ENCODE measurements at places on chromosomes 5 and 9.
A peak's percentile ranks its signal among the peaks of the same experiment; 100 is the strongest.

DNA sequence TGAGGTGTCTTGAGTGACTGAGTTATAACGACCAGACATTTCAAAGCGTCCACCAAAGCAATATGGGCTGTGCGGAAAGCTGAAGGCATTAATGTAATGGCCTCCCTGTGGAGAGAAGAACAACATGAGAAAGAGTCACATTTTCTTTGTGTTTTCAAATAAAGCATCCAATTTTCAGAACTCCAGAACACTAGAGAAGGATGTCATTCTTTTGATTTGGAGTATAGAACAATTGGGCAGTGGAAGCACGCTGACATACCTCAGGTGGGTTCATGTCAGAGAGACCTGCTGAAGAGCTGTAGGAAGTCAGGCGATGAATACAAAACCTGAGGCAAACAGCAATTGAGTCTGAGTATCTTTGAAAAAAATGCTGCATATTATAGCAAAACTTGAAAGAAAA, 556.5 kb downstream of the GABRG2 start:
- DNase-seq = no peak

DNA sequence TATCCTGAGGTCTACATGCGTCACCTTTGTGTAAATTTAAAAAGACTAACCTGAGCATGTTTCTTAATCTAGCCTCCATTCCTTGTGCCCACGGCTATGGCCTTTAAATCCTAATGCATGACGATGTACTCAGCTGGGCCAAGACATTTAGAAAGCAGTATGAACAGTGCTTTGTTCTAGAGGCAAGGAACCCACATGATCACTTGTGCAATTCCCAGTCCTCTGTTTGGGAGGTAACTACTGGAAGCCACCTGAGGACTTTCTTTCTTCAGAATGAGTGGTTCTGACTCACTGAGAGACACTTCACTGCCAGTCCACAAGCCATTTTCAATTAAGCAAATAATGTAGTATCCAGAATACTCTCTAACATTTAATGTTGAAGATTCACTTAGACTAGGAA, 181.3 kb downstream of the RAB3C start:
- no peak for DNase-seq

- no peak for DNase-seq
These were observed 11.6 kb downstream of the CEL start for GRCh38 chr9:133073086-133074014.

DNA sequence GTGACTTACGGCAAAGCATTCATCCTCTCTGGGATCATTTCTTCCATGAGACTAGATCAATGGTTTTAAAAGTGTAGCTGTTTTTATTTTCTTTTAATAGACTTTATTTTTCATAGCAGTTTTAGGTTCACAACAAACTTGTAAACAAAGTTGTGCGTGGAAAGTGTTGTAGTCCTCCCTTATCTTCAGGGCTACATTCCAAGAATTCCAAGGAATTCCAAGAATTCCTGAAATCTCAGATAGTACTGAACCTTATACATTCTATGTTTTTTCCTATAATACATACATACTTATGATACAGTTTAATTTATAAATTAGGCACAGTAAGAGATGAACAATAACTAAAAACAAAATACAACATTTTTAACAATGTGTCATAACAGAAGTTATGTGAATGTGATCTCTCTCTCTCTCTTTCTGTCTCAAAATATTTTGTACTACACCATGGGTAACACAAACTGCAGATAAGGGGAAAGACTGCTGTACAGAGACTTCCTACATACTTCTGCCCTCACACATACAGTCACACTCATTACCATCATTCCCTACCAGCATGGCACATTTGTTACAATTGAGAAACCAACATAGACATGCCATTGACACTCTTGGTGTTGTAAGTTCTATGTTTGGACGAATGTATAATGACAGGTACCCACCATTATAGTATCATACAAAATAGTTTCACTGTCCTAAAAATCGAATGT, 1933.2 kb upstream of the WWC1 start:
- no peak for DNase-seq

DNA sequence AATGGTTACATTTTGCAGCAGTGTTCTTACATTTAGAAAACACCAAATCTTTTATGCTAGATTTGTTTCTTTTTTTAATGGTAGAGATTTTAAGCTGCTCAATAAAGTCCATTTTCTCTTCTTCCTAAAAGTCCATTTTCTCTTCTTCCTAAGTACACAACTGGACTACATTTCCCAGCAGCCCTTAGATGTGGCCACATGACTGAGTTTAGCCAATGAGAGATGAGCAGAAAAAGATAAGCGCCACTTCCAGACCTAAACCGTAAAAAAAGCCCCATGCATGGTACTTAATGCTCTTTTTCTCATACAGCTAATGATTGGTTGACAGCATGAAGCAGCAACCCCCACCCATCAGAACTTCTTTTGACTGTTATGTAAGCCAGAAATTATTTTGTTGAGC, 206.7 kb downstream of the FAM114A2 start:
- DNase-seq = no peak

DNA sequence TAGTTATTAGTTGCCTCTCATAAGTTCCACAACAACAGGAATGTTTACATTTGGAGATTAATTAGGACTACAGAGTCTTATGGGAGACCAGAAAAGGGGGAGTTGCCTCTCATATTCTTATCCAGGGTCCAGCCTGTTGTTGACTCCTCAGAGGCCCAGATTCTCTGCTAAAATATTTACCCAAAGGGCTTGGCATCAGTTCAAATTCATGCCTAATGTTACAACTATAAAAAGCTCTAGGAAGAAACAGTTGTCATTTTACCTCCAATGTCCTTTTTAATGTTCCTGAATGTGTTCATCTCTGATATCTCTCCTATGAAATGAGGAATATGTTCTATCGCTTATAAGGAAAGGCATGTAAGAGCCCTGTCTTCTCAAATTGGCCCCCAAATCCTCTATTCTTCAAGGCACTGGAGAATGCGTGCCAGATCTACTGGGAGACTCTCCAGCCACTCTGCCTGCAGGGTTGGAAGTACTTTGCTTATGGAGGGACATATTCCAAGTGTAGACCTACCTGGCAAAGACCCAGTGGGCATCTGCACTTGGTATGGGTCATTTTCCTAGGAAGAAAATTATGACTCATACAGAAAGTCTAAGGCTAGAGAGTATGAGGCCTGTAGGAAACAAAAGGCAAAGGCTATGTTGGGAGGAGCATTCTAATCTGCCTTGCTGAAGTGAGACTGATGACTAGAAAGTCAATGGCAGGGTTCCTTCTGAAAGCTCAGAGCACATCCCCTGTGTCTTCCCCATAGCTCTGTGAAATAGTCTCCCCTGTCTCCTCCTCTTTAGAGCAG, 192.6 kb downstream of the ESM1 start:
- DNase-seq = no peak

DNA sequence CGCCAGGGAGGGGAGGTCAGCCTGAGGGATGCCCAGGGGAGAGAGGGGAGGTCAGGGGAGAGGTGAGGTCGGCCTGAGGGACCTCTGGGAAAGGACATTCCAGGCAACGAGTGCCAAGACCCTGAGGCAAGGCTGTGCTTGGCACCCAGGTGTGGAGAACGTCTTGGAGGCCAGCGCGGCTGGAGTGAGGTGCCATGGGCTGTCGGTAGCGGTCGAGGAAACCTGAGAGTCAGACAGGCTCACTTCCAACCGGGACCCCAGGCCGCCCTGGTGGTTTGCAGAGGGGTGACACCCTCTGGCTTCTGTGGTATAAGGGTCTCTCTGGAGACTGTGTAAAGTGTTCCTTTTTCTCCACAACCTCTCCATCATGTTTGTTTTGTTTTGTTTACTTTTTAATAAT, 82.9 kb downstream of the CACNA1B start:
- no peak for DNase-seq

DNA sequence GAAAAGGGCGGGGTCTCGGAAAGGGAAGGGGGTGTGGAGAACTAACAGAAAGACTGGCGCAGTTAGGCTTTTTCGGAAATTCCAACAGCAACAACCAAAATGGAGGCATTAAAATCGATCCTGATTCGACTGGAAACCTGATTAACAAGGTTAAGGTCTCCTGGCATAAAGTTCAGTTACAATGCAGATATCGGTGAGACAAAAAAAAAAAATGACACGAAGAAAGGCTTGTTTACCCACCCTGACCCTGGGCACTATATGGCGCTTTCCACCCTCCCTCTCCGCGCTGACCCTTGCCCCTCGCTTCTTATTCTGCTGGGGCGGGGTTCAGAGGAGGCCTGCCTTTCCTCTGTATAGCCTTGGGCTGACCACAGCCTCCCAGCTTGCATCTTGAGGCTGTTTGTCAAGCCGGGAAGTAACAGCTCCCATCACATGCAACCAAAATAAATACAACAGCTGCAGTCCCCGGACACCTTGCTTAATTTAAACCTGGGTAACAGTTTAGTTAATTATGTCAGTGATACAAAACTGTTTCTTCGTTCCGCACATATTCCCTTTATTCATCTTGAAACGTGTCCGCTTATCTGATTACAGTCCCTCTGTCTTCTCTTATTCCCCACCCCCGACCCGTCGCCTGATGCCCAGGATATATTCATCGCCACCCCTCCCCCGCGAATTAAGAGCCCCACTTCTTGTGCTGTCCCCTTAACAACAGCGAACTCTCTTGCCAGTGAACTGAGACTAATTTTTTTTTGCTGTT, 795 bp upstream of the PJA2 start:
- peak; percentile 15 for DNase-seq

DNA sequence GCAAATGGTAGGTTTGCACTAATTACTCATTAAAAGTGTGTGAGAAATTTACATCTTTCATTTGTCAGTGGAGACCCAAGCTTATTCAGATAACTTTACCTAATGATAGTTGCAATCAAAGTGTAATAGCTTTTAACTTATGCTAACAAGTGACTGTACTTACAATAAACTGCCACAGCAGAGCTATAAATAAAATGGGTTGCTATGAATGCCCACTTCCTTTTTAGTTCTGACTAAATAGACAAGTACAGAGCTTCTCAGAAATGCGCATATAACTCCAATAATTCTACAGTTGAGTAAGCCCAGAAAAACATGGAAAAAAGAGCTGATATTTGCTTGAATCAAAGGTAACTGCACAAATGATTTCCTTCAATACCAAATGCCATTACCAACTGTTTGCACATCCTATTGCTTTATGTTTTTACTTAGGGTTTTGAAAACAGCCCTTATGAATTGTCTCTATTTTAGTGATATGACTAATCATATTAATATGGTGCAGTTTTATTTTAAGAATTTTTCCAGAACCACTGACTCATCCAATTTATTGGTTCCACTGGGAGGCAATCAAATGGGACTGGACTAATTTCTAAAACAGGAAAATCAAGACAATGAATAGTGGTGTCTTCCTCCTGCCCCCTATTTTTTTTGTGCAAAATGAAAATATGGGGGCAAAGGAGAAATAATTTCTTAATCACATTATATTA, 84.1 kb downstream of the PPP2R2B start:
- no peak for DNase-seq

DNA sequence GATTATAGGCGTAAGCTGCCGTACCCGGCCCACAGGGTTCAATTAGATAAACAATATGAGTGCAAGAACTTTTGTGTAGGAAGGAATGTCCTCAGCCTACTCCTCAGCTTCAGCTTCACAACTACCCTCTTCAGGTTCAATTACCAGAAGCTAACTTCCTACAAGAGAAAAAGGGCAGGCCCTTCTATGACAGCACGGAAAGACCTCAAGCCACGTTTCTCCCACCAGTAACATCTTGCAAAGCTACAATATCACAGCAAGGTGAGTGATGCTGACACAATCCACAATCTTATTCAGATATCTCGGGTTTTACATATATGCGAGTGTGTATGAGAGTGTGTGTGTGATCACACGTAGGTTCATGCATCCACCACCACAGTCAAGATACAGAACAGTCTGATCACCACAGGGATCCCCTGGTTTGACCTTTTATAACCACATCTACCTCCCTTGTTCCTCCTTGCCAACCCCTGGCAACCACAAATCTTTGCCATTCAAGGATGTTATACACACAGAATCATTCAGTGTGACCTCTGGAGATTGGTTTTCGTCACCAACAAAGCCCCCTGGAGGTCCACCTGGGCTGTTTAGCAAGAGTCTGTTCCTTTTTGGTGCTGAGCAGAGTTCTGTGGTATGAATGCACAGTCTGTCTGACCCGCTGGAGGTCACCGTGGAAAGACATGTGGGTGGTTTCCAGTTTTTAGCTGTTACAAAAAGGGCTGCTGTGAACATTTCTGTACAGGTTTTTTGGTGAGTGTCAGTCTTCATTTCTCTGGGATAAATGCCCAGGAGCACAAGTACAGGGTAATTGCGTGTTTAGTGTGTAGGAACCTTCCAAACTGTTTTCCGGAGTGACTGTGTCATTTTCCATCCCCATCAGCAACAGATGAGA, 38.2 kb downstream of the IPPK start:
- no peak for DNase-seq

DNA sequence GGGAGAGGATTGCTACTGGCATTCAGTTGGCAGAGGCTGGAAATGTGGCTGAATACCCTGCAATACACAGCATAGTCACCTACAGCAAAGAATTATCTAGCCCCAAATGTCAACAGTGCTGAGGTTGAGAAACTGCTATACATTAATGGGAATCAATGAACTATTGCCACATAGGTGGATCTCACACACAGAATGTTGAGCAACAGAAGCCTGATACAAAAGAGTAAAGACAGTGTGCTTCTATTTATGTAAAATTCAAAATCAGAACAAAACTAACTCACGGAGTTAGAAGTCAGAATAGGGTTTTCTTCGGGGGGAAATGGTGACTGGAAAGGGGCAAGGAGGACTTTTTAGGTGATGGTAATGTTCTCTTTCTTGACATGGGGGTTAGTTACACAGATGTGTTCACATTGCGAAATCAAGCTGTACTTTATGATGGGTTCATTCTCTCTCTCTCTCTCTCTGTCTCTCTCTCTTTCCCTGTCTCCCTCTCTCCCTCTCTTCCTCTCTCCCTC, 45.7 kb upstream of the PANK3 start:
- no peak for DNase-seq

DNA sequence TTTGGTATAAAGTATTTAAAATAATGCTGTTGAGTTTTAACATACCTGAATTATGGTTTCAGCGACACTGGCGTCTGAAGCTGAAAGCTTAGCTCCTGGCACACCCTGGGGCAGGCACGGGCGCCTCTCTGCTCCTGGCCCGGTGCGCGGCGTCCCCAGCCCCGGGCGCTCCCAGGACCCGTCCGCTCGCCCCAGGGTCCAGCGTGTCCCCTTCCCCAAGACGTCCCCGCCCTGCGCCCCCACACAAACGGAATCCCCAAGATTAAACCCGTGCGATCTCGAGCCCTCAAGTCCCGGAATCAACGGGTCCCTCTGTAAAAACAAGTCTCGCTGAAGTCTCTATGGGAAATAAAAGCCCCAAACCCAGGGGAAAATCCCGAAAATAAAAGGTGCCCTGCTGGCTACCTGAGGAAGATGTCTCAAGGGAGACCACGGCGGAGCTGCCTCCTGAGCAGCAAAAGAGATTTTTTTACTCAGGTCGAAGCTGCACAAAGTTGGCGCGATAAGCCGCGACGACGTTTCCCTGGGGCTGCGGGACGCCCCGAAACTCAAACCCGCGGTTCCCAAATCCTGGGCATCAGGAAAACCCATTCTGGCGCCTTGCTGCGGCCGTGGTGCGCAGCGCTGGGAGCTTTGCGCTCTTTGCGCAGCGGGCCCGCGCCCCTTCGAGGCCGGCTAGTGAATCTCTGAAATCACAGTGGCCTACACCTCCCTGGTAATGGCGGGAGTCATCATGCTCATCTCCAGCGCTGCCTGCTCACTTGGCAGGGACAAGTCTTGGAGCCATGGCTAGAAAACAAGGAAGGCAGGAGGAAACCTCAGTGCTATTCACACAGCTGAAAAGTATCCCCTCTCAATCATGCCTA, 6.3 kb upstream of the IFNA8 start:
- peak; percentile 10 for DNase-seq

Measured in stimulated activated CD4-positive, alpha-beta T cell treated with anti-CD3 and anti-CD28 coated beads, Interleukin-4, amount 100 ng/mL, for 1 hour (primary cell).